Stimulated activated CD4-positive, alpha-beta T cell treated with anti-CD3 and anti-CD28 coated beads, Interleukin-1b, Interleukin-23, amount 100 ng/mL, for 1 hour (primary cell): ENCODE measurements at places on chromosomes 3 and 15.

GRCh38 chr3:54660714-54661132, 267.1 kb downstream of the LRTM1 start:
- DNase-seq = no peak

DNA sequence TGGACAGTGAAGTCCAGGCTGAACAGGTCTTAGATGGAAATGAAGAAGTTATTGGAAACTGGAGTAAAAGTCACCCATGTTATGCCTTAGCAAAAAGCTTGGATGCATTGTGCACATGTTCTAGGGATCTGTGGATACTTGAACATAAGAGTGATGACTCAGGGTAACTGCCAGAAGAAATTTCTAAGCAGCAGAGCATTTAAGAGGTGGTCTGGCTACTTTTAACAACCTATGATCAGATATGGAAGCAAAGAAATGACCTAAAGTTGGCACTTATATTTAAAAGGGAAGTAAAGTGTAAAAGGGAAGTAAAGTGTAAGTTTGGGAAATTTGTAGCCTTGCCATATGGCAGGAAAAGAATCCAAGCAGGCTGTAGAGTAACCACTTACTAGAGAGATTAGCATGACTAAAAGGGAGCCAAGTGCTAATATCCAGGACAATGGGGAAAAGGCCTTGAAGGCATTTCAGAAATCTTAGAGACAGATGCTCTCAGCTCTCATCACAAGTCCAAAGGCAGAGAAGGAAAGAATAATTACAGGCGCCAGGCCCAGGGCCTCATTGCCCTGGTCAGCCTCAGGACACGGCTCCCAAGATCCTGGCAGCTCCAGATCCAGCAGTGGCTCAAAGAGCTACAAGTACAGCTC, 73.9 kb upstream of the KCNH8 start:
- DNase-seq = no peak

DNA sequence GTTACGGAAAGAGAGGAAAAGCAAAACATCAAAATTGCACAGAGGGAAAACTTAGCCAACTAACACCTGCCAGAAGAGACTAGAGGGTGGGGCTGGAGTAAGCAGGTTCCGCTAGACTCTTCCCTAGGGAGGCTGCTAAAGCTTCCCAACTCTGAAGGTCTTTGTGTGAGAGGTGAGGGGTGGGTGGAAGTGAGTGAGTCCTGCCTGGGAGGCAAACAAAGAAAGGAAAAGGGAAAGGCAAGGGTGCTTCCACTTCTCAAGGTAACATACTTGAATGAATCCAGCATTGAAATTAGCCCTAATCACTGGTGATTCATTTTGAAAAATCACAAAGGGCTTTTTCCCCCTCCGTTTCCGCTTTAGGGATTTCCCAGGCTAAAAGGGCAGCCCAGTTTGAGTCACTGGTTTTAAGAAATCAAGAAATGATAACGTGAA, 220.5 kb upstream of the ADAMTS9 start:
- no peak for DNase-seq

GRCh38 chr3:130671545-130672312, 74.9 kb downstream of the PIK3R4 start:
- no peak for DNase-seq

DNA sequence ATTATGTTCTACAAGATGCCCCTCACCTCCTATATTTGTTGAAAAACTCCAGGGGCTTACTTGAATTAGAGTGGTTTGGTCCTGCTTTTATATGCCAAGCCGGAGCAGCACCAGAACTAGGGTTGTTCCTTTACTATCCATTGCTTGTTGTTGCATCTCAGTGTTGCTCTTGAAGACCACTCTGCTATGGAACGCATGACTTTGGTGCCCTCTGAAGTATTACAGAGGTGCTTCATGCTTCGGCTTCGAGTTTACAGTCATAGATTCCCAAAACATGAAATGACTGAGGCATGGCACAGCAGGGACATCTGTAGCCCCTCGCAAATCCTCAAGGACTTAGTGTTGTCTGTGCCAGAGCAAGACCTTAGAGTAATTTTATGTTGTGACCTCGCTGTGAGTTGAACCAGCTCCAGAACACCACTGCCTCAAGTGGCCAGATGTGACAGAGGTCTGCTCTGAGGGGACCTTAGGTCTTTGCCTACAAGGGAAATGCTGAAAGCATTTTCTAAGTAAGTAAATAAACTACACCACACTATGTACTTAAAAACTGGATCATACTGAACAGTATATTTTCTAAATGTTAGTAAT, 67.2 kb upstream of the SIAH2 start:
- DNase-seq = no peak

GRCh38 chr15:89383365-89384175, 48.9 kb upstream of the POLG start:
- DNase-seq = no peak

- DNase-seq = no peak
Measured at GRCh38 chr3:171056528-171056927, 30.0 kb upstream of the SLC2A2 start.

DNA sequence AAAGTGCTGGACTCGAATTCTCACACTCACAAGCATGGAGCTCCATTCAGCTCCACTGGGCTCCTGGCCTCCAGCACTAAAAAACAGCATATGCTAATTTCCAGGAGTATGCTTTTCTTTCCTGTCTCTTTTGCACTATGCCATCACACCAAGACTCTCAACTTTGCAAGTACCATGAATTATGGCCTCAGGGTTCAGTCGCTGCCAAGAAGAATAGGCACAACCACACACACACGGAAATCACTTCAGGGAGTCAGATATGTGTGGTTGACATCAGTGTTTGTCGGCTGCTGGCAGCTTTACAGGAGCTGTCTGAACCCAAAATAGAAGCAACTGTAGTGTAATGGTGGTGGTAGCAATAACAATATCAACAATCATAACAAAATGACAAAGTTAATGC, 305.0 kb upstream of the SLCO3A1 start:
- no peak for DNase-seq

DNA sequence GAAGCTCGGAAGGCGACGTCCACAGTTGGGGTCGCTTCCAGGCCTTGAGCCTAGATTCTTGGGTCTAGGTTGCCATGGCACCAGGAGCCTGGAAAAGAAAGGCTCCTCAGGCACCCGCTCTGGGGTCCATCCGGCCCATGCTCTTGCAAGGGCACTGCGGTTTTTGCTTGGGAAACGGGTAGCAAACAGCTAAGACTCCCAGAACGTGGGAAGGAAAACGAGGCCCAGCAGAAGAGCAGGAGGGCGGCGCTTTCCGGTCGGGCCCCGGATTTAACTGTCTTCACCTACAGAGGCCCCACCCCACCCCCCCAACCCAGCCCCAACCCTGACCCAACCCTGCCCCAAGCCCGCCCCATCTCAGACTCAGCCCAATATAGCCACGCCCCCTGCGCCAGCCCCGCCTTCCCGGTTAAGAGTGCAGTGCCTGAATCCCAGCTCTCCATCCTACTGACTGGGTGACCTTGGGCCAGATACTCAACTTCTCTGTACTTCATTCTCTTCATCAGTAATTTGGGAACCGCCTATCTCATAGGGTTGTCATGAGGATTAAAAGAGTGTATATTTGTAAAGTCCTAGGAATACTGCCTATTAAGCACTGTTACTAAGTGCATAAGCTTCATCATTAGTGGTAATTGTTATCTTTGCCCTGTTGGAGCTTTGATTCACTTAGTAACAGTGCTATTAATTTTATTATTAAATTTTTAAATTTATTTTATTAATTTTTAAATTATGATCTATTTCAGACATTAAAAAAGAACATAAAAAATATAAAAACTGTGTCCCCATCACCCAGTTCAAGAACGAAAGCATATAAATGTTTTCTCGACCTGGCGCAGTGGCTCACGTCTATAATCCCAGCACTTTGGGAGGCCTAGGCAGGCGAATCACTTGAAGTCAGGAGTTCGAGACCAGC, 28.4 kb upstream of the SMAD6 start:
- DNase-seq = no peak

GRCh38 chr15:40549894-40550293, 14.9 kb downstream of the CCDC32 start:
- DNase-seq = no peak

DNA sequence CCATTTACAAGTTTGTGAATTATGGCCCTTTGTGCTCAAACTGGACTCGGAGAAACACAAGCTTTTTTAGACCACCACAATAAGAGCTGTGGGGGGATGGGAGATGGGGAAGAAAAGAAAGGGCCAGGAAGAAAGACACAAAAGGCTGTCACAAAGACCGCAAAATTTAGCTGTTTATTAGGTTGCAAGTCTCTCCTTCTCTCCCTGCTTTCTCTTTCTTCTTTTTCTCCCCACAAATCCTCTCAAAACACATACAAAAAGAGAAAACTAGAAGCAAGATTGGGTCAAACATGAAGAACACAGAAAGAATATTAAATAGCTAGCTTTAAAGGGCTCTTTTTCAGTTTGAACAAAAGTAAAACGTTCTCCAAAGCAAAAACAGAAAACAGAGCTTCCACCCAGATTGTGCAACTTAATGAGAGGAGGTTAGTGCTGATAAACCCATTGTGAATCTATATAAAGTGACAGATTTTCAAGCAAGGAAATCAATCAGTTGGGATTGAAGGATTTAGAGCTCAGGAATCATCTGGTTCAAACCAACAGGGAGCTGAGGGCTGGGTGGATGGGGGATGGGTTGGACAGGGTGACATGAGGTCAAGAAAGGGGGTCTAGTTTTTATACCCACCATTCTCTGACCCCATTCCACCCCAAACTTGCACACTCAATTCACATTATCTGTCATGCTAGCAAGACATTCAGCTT, 87.3 kb downstream of the DHX30 start:
- DNase-seq = no peak

GRCh38 chr15:33374226-33374914, 63.6 kb downstream of the RYR3 start:
- DNase-seq = no peak

GRCh38 chr15:55403531-55403930, 4.6 kb downstream of the CCPG1 start:
- no peak for DNase-seq

DNA sequence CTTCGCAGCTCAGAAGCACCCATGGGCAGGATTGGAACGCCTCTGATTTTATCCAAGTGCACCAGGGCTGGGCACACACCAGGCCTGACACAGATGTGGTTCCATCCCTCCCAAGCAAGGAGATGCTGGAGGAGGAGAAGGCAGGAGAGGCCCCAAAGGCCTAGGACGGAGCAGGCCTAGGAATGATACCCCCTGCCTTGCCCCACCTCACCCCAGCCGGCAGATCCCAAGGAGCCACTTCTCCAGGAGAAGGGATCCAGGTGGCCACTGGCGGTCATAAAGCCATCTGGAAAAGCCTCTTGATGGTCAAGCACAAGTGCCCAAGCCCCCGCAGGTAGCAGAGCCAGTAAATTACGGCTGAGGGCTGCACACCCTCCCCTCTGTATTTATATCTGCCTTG, 211.8 kb downstream of the TBC1D2B start:
- no peak for DNase-seq

DNA sequence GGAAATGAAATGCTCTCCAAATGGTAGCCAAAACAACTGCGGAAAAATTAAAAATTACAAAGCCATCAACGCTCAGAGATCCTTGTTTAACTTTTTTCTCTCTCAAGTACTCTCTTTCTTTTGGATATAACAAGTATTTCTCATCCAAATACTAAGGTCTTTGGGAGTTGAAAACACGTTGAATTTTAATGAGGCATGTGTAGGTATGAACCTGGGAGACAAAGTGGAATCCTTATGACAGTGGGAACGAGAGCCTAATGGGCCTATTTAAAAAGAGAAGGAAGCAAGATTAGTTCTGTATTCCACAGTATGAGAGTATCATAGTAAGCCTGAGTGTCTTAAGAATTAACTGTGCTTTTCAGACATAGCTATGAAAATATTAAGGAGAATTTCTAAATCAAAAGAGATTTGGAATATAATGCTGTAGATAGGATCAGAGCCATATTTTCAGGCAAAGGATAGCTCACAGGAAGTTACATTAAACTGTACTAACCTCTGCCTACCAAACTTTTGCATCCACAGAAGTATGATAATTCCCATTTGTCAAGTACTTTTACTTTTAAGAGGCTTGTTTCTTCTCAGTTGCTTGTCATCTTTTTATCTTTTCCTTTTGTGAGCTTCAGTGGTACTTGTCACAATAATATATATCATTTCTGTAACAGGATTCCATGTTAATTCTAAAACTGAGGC, 759 bp downstream of the CD96 start:
- no peak for DNase-seq

- DNase-seq = no peak
Measured at GRCh38 chr15:85168642-85169173, 187.1 kb downstream of the PDE8A start.

DNA sequence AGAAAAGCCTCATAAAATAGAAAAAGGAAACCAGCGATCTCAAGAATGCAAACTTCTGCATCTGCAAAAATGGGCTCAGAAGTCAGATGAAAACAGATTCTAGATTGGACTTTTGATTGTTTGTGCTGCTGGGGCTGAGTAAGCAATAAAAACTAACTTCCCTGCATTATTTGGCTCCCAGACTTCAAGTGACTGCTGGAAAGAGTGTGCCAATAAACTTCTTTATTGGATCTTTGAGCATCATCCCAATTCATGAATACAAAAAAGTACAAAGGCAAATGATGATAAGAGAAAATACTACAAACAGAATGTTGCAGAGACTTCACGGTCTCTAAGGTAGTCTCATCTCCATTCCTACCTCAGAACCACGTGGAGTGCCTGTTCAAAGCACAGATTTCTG, 97.9 kb downstream of the FGF12 start:
- DNase-seq = no peak

- DNase-seq = no peak
Measured at GRCh38 chr3:120275618-120276017, 9.4 kb downstream of the GPR156 start.

GRCh38 chr3:134353831-134354611, 20.2 kb downstream of the AMOTL2 start:
- no peak for DNase-seq

DNA sequence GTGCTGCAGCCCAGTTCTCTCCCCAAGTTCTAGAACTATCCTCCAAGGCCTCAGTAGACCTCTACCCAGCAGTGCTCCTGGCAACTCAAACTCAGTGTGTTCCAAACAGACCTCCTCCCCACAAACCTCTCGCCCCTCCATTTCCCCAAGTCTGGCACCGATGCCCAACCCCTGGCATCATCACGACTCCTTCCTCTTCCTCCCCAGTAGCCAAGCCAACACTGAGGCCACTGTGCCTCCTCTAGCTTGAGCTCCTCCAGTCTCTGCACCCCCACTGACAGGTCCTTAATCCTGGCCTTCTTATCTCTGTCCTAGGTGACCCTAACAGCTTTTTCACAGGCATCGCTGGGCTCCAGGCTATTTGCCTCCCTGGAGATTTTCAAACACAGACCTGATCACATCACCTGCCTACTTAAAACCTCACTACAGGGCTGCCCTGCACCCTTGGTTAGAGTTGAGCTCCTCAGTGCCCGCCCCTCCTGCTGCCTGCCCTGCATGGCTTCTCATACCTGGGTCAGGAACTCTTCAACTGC, 6.8 kb downstream of the ARPIN start:
- no peak for DNase-seq
